ENCODE measurements at places on chromosomes 5 and 9. TPM values are rescaled to one million over a fixed set of nuclear protein-coding genes. Genes with fewer than 3 reads are reported as not detected.

C1QTNF2 gene
- 1.0 TPM for total RNA-seq

TMC1 gene
- 0.42 TPM for total RNA-seq

CEP72 gene
- total RNA-seq, result 21.0 TPM

- H3K36me3 ChIP-seq, result no peaks in the 10 kb centered on the region
- H3K4me1 ChIP-seq, result no peaks in the 10 kb centered on the region
- no peak for DNase-seq
- H3K27me3 ChIP-seq, result no peaks in the 10 kb centered on the region
- no peak overlapping the region for H3K27ac ChIP-seq
- H3K4me3 ChIP-seq, result no peak overlapping the region
Measured at GRCh38 chr5:40507095-40507494, 172.6 kb upstream of the PTGER4 start.

- H3K27me3 ChIP-seq, result no peaks in the 10 kb centered on the region
- no peaks in the 10 kb centered on the region for H3K4me1 ChIP-seq
- peak overlapping the region; percentile 53 for H3K27ac ChIP-seq
- H3K4me3 ChIP-seq, result no peak overlapping the region
- DNase-seq, result peak; percentile 96
- H3K36me3 ChIP-seq, result no peaks in the 10 kb centered on the region
Measured at GRCh38 chr9:87909310-87910041, 8.3 kb upstream of the SPATA31C1 start.

Measured in colonic mucosa (tissue), 4 donors.